ENCODE measurements at places on chromosomes 1 and 21.

GRCh38 chr1:75787524-75787923 lies 1.5 kb downstream of the RABGGTB start:
- no peak for DNase-seq

DNA sequence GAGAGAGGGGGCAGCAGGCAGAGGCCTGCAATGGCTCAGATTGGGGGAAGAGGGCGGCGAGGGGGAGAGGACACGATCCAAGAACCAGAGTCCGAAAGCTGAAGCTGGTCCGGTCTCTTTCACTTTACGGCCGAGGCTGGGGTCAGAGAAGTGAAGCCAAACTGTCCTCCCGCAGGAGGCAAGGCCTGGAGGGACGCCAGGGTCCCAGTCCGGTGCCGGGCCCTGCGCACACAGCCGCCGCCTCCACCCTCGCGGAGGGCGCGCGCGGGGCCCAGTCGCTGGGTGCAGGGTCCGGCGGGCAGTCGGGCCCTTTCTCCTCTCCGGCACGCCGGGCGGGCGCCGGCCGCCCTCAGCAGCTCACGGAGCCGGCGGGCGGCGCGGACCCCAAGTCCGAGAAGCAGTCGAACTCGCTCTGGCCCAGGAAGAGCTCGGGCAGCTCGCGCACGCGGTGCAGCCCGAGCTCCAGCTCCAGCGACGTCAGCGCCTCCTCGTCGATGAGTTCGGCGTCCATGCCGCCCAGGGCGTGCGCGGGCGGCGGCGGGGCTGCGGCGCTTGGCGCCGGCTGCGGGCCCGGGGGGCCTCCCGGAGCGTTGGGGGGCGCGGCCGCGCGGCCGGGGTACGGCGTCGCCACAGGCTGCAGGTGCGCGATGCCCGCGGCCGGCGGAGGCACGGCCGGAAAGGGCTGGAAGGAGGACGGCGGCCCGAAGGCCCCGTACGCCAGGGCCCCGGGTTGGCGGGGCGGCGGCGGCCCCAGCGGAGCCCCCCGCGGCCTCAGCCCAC lies 749 bp downstream of the CITED4 start:
- peak; percentile 87 for DNase-seq

DNA sequence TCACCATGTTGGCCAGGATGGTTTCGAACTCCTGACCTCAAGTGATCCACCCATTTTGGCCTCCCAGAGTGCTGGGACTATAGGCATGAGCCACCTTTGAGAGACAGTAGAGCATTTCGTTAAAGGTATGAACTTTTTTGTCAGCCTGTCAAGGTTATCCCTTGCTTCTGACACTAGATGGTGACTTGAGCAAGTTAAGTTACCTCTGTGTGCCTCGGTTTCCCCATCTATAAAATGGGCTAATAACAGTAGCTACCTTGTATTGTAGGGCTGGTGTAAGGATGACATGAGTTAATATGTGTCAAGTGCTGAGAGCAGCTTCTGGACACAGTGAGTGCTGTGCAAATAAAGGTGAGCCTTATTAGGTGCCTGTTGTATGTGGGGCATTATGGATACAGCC lies 8.8 kb downstream of the TNFRSF8 start:
- DNase-seq, result no peak

DNA sequence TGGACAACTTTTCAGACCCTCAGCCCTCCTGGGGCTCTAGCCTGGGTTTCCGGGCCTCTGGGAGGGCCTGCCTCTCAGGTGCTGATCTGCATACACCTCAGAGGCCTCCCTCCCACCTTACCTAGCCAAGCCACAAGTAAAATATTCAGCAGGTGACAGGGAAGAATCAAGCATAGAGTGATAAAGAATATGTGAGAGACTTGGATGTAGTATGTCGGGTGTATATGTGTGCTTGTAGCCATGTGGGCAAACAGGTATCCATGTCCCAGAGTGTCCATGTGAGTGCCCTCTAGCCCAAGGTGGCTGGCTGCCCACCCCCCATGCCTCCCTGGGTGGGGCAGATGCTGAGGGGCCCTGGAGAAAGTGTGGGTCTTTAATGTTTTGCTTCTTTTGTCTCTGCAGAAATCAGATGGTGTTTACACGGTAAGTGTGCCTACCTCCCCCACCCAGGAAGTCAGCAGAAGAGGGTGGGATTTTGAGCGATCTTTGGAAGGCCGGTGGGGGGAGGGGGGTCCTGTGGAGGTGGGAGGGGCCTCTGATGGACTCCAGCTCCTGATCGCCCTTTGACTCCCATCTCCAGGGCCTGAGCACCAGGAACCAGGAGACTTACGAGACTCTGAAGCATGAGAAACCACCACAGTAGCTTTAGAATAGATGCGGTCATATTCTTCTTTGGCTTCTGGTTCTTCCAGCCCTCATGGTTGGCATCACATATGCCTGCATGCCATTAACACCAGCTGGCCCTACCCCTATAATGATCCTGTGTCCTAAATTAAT lies 3.4 kb downstream of the FCER1G start:
- DNase-seq, result no peak

- peak; percentile 16 for DNase-seq
These were observed 1337.8 kb downstream of the AMY1C start for GRCh38 chr1:105087506-105087905.

- no peak for DNase-seq
These were observed 117.9 kb downstream of the MATN1 start for GRCh38 chr1:30605441-30605920.

- no peak for DNase-seq
These were observed 275.0 kb upstream of the BEND5 start for GRCh38 chr1:49051647-49052046.

- DNase-seq, result no peak
These were observed 13.5 kb downstream of the OSBPL9 start for GRCh38 chr1:51630393-51630792.

- DNase-seq, result no peak
These were observed 63.8 kb downstream of the LMO4 start for GRCh38 chr1:87392248-87393192.

DNA sequence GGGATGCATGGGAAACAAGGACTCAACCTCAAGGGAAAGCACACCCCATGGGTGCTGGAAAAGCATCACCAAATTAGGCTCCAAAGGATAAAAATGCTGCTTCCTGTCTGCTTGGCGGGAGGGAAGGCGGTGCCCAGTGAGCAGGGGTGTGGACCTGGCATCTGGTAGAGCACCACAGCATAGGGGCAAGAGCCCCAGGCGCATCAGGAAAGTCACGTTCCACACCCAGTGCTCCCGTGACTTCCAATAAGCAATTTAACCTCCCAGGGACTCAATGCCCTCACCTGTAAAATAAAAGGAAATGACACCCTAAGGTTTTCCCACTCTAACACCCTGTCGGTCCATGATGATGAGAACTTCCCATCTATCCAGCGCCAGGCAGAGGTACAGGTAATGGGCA lies 206.0 kb downstream of the SETD4 start:
- no peak for DNase-seq

DNA sequence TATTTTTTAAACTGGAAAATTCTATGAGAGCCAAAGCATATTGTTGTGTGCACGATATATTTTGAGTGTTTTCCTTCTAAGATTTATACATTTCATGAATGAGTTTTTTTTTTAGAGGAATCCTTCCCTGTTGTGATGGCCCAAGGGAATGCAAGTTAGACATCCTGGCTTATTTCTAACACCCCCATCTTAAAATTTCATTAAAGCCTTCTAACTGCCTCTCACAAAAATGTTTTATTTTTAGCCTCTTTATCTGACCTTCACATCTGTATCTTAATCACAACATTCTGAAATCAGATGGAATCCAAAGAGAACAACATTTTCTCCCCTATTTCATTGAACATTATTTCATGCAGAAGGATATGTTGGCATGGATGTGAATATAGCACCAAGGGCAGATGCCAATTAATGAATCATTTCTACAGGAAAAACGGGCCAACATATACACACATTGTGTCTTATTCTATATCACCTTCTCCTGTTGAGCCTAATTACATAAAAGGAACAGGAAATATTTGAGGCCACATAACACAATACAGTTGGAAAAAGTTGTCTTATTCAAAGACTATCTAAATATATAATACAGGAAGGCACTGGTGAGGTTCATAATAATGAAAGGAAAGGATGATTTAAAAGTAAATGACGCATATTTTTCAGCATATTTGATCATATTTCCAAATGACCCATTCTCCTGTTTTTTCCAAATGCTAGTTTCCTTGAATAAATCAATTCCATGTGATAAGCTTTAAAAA lies 455.5 kb downstream of the TTLL7 start:
- no peak for DNase-seq

DNA sequence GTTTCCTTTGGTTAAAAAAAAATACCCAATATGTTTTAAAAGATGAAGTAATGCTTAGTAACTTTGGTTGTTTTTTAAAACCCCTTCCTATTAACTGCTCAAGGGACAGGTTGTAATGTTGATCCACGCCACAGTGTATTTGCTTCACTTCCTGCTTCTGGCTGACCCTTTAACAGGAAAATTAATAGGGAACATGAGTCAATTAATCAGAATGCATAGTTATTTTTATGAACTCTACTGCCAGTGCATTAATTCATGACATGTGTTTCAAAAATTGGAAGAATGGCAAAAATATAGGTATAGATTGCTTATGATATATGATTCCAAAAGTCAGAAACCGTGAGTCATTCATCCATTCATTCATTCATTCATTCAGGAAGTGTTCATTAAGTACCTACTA lies 204.8 kb downstream of the SETD4 start:
- no peak for DNase-seq

DNA sequence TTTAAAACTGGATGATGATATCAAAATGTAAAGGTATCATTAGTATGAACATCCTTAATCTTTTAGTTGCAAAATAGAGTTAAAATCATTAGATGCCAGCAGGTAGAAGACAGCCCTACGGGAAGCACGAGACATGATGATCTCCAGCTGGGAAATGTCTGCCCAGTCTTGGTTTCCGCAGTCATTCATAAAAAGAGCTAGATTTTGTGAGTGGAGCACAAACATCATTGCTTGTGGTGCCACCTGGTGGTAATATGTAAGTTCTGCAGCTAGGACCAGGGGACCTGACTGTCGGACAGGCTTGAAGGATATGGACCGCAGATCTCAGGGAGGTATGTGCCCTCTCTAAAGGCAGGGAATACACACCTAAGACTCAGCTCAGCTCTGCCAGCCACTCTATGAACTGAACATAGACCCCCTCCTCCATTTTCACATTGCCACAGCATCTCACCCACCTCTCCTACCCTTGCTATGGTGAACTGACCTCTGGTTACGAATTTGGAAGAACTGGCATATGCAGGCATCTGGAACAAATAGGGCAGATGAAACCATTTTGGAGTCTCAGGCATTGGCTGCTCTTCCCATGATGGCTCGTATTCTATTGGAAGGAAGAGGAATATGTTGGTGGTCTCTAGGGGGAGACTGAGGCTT lies 9.2 kb downstream of the FCMR start:
- DNase-seq, result peak; percentile 67

DNA sequence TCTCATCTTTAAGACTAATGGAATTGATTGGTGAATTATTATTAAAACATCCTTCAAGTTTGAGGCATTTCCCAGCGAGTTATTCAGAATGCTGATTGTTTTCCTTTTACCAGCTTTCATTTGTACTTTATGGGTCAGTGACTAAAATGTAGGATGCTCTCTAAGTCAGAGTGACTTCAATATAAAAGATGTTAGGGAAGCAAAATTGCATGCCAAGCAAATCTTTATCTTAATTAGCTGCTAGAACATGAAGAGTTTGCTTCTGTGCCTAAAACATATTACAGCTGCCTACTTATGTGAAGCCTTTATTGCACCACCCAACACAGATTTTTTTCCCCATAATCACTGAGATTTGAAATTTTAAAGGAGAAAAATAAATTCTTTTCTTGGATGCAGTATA lies 79.8 kb upstream of the CYYR1 start:
- no peak for DNase-seq

GRCh38 chr1:100649146-100649545 lies 70.4 kb upstream of the VCAM1 start:
- no peak for DNase-seq

- no peak for DNase-seq
These were observed 12.4 kb downstream of the SLC2A7 start for GRCh38 chr1:9013819-9014218.

GRCh38 chr1:175757381-175758015 lies 14.1 kb upstream of the TNR start:
- DNase-seq, result no peak
